ENCODE measurements at places on chromosomes 12 and 14.
A peak's percentile ranks its signal among the peaks of the same experiment; 100 is the strongest.

DNA sequence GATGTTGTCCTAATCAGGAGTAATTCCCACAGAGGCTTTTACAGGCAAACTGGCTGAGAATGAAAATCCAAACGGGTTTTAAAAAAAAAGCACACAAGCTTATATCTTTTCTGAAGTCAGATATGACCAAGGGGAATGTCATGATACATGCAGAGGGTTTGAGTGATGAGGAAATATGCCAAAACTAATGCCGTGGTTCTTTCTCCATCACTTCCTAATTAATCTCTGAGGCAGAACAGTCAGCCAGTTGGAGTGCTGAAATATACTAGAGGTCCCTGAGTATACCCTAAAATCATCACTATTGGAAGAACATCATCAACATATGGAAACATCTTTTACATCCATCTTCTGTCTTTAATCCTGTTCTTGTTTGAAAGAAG is 160.8 kb upstream of the FAR2 start:
- DNase-seq, result no peak

- DNase-seq, result no peak
These were observed 5.9 kb downstream of the DHRS2 start for GRCh38 chr14:23641915-23642588.

DNA sequence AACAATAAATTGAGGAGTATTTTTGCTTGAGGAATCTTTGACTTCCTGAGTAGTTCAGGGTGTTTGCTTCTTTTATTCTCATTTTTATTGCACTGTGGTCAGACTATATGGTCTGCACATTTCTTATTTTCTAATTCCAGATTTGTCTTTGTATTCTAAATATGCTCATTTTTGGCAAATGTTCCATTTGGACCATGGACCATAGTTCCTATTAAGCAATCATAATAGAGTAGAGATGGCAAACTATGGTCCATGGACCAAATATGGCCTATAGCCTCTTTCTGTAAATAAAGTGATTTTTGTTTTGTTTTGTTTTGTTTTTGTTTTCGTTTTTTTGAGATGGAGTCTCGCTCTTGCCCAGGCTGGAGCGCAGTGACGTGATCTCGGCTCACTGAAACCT is 2.1 kb downstream of the GPRC5A start:
- DNase-seq, result no peak

DNA sequence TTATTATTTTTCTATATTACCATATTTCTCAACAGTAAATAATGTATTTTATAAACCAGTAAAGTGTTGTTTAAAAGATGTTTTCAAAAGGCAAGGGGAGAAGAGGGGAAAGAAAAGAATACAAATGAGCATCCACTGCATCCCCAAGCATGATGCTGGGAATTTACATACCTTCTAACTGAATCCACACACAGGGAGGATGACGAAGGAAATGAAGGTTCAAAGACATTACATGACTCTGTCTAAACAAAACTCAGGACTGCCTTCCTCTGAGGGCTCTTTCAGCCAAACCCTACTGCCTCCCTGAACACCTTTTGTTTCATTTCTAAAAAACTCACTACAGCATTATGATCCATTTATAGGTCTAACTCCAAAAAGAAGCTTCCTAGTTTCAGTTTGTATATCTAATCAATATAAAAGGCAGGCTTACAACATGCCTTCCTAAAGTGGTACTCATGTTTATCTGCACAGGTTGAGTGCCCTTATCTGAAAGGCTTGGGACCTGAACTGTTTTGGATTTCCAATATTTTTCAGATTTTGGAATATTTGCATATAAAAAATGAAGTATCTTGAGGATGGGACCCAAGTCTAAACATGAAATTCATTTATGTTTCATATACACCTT is 30.3 kb downstream of the DICER1 start:
- no peak for DNase-seq

- no peak for DNase-seq
These were observed 747.9 kb downstream of the TMTC2 start for GRCh38 chr12:83434600-83434999.

GRCh38 chr12:41019461-41019860 is 168.7 kb upstream of the PDZRN4 start:
- no peak for DNase-seq

- peak; percentile 42 for DNase-seq
These were observed 768 bp downstream of the CEP170B start for GRCh38 chr14:104865631-104866441.

- no peak for DNase-seq
These were observed 606 bp downstream of the TNFAIP2 start for GRCh38 chr14:103123634-103124500.

DNA sequence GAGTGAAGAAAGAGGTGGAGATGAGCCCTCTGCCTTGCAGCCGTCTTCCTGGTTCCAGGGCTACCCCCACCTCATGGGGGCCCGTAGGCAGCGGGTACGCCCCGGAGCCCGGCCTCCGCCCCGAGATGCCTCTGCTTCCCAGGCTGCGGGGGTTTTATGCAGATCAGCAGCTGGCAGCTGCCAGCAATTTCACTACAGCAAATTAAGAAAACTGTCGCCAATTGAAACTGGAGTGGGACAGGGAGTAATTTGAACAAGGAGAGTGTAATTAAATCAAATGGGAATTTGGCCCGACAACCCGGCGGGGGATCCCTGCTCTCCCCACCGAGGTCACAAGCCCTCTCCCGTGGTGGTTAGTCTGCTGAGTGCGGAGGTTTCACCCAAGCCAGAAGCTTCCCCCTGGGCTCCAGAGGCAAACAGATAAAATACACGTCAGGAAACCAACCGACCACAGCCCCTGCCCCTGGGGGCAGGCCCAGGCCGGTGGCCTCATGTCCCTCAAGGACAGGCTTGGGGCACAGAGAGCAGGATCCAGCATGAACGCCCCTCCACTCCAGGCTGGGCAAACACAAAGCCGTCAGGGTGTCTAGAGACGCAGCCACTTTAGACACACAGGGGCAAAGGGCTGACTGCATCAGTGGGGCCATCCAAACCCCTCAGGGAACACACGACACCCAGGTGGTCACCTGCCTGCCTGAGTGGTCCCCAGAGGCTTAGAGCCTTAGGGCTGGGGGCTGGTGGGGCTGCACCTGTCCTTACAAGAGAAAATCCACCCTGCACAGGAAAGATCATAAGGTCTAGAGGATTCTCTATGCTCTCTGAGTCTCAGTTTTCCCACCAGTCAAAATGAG is 53.8 kb downstream of the TESC start:
- no peak for DNase-seq

DNA sequence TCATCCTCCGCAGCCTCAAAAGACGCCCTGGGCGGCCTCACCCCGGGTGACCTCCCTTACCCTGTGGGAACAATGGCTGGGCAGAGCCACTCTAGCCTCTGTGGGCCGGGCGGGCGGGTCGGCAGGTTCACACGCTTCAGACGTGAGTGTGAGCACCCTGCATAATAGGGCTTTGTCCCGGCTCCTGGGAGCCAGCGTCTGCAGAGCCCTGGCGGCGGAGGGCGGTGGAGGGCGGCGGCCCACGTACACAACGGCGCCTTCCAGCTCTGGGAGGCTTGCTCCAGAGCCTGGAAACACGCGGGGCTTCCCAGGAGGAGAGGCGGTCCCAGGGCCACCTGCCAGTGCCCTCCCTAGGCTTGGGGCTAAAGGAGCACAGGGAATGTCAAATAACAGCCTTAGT is 205.6 kb downstream of the BCL11B start:
- no peak for DNase-seq

DNA sequence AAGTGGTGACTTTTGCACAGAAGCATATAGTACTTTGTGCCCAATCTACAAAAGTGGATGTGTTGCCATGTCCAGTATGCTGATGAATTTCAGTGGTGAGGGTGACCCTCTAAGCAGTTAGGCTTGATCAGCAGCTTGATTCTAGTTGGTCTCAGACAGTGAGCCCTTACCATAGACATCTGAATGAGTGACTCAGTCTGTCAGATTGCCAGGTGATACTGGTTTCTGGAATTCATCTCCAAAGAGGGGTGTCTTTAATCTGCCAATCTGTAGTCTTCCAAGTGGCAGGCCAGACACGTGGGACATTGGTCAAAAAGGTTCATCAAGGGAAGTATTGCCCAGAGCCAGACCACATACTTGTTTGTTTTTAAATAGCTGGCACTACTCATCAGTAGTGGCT is 187.4 kb upstream of the SLC16A7 start:
- DNase-seq, result no peak

- no peak for DNase-seq
These were observed 2.7 kb downstream of the SDR9C7 start for GRCh38 chr12:56931474-56931978.

DNA sequence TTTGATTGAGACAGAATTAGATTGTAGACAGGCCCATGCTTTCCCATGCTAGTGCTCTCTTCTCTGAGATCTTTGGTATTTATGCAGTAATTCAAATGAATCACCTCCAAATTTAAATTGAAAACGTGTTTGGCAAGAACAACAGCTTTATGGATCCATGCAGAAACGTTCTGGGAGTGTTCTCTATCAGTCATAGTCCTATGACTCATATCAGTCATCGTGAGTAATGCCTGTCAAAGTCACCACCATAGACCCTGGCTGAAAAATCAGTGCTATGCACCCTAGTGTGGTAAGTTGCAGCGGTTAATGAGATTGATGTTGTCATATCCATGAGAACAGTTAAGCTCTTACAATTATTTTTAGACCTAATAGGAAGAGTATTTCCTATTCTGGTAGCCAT is 90.1 kb upstream of the FOXG1 start:
- no peak for DNase-seq

DNA sequence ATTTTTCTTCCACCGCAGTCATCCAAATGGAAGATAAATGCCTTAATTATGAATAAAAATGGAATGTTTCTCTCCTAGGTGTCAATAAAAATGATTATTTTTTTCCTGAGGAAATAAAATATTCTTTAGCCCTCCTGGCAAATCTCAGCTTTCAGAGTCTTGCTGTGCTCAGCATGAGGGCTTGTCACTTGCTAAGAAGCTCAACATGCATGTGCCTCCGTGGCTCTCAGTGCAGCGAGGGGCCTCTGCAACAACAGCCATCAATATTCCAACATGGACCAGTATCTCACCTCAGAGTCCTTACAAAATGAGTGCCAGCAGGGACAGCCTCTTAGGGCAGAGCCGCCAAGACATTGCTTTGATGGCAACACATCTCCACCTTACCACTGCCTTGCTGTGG is 159.5 kb upstream of the TMPO start:
- DNase-seq, result no peak

GRCh38 chr14:100669011-100669412 is 57.7 kb upstream of the DLK1 start:
- no peak for DNase-seq

- DNase-seq, result no peak
These were observed 98.9 kb downstream of the RIMBP2 start for GRCh38 chr12:130617219-130617618.

- no peak for DNase-seq
These were observed 71.3 kb downstream of the FLRT2 start for GRCh38 chr14:85601246-85601645.

- DNase-seq, result no peak
These were observed 28.3 kb downstream of the DUSP16 start for GRCh38 chr12:12534166-12534866.

- no peak for DNase-seq
These were observed 185.8 kb upstream of the SOX5 start for GRCh38 chr12:24135158-24135850.

GRCh38 chr12:80269803-80270552 is 170.6 kb downstream of the OTOGL start:
- DNase-seq, result no peak

GRCh38 chr12:109304485-109304884 is 4.6 kb downstream of the FOXN4 start:
- no peak for DNase-seq

- no peak for DNase-seq
These were observed 66.5 kb downstream of the CACNA1C start for GRCh38 chr12:2119266-2119665.

- no peak for DNase-seq
These were observed 68.6 kb downstream of the EP400 start for GRCh38 chr12:132018193-132018916.

GRCh38 chr12:51307655-51308593 is 16.1 kb downstream of the BIN2 start:
- DNase-seq, result no peak

DNA sequence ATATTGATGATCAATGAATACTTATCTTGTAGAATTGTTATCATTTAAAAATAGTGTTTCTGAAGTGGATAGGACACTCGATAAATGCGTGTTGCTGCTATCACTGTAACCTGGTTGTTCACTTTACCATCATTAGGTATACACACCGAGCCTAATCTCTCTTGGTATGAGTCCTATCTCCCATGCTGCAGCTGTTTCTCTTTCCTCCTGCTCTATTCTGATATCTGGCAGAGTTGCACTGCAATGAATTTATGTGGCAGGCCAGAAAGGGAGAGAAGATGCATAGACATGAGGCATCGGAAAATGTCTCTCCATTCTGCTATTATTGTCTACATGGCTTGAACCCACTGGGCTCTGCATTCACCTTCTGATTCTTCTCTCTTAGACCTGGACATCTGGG is 26.7 kb downstream of the KCNK10 start:
- no peak for DNase-seq

GRCh38 chr12:46843811-46844210 is 18.0 kb upstream of the SLC38A4 start:
- DNase-seq, result no peak

- no peak for DNase-seq
These were observed 70.3 kb downstream of the RIMBP2 start for GRCh38 chr12:130645751-130646150.

DNA sequence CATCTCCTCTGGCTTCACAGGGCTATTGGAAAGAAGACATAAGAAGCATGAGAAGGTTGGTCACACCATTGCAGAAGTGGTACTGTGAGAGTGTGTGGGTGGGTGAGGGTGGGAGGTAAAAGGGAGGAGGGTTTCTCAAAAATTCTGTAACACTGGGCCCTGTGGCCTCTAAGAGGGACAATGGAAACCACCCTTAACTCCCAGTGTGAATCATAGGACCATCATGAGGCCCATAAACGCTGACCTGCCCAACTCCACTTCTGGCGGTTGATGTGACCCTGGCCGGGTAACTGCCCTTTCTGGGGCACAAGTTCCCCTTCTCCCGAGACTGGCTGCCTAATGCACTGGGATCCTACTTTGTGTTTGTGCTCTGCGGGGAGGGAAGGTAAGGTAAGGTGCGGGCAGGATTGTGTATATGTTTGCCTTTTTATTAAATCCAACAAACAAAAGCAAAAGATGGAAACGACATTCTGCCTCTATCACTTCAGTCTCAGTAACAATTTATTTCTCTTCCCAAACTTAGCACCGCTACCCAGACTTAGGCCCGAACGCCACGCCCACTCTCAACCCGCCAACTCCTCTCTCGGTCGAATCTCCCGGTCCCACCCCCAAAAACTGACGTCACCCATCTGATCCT is 551 bp downstream of the METTL1 start:
- peak; percentile 79 for DNase-seq

DNA sequence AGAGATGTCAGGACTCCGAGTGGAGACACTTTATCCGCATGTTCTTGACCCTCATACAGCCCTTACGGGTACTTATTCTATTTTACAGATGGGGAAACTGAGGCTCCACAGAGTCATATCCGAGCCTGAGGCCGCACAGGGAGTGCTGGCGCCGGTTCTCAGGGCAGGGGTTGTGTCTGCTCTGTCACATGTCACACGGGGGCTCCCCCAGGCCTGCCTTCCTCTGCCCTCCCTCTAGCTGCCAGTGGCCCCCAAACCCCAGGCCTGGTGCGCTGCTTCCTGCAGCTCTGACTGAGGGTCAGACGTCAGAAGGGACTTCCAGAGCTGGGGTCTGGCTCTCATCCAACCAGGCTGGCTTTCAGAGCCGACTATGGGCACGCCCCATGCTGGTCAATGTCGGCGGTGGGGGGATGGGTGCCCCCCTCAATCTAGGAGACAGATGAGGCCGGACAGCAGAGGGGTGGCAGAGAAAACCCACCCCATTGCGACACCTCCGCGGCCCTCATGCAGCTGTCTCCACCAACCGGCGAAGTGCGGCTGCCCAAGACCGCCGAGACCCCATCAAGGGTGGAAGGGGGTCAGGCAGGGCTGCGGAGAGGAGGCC is 811 bp upstream of the INF2 start:
- no peak for DNase-seq
